ENCODE measurements at places on chromosomes 16 and 17.

DNA sequence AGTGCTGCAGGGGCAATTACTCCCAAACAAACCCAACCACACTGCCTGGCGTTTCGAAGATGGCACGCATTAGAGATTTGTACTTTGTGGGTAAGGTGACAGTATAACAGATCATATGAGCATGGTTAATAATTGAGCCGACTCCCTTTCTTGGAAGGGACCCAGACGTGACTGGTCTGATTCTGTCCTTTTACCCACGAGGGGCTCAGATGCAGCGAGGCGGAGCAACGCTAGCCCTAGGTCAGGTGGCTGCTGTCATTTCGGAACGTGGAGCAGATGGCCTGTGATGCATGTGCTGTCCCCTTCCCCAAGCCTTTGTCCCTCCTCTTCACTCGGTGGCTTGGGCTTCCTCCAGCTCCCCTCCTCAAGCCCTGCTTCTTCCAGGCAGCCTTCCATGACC is 84.2 kb downstream of the SNX29 start:
- no peak for DNase-seq

DNA sequence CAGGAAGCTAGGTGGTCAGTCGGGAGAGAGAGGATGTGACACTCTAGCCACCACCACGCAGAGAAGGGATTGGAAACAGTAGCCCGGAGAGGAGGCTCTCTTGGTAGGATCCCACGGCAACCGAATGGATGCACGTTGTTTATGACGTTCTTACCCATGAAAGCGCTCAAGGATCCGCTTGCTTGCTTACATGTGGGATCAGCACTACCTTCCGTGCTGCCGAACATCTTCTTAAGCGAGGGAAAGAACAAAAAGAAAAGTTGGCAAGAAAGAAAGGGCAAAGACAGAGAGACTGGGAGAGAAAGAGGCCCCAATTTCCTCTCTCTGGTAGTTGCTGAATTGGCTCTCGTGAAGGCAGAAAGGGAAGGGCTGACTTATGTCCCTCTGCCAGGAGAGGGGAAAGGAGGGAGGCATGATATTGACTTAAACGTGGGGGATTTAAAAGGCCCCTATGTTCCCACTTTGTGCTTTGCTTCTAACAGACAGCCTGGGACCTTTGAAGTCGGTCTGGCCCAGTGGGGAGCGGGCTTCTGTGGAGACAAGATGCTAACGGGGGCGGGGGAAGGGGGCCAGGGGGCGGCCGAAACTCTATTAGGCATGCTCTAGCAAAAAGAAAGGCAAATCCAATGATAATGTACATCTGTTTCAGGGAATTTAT is 35.4 kb downstream of the SNX20 start:
- no peak for DNase-seq

GRCh38 chr16:84282533-84282932 is 12.1 kb upstream of the WFDC1 start:
- DNase-seq = no peak

GRCh38 chr16:87540897-87541146 is 48.0 kb upstream of the ZCCHC14 start:
- no peak for DNase-seq

DNA sequence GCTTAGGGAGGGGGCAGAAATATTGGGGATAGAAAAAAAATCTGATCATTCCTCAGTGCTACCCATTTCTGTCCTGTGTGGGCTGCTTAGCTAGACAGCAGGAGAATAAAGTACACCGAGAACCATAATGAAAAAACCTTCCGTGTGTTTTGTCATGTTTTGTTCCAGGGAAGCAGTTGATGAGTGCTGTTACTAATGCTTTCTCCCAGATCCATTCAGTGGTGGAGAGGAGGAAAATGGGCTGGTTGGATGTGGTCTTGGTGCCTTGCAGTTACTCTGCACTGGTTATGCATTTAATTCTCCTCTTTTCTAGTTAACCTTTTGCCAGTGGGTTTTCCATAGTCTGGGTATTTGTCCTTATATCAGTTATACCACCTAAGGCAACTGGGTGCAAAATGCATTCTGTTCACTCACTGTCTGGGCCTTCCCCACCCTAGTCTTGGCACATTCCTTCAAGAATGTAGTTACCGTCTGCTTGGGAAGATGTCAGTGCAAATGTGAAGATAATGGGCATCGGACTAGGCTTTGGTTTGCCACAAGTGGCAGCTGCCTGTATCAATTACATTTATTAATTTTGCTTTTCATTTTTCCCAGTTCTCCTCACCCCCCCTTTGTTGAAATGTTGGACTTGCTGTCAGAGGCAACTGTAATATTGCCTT is 9.3 kb upstream of the TBKBP1 start:
- no peak for DNase-seq

GRCh38 chr17:18038149-18038850 is 668 bp downstream of the ATPAF2 start:
- DNase-seq = no peak

DNA sequence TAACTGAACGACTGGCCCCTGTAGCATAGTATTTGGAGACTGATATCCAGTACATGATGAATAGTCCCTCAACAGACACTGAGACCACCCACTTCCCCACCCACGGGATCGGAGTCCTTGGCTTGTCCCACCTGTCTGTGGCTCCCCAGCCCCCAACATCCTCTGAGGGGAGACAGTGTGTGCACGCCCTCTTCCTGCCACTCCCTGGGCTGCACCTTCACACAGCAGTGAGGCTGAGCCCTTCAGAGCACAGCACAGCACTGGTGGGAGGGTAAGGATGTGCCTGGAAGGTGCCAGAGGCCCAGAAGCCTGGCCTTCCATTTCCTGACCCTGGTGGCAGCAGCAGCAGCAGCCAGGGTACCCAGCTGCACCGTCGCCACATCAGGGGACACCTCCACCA is 11.0 kb downstream of the DNASE1 start:
- no peak for DNase-seq

- no peak for DNase-seq
Measured at GRCh38 chr17:38741921-38742410, 6.2 kb downstream of the PCGF2 start.

- no peak for DNase-seq
Measured at GRCh38 chr17:45432405-45433158, at the start of gene ARHGAP27. ARHGAP27 (minus strand) TSS chr17:45432870; CDS start chr17:45430279, 2,591 bp downstream.

DNA sequence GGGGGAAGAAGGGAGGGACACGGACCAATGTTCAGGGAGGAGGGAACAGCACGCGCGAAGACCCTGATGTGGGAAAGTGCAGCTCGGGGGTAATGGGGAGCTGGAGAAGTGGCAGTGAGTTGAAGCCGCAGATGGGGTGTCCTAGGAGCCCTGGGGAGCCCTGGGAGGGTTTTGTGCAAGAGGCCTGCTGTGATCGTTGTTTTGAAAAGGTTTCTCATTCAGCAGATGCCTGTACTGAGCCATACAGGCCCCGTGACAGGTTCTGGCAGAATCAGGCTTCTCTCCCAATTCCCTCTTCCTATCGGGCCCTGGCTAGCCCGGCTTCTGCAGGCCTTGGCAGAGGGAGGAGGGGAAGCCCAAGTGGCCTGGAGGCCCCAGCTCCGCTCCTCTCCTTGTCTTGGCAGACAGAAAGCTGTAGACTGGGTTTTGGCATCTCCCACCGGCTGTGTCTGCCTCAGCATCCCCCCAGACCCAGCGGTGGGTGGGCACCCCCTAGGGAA is 38.4 kb upstream of the EMP2 start:
- DNase-seq = no peak

GRCh38 chr17:45907750-45908395 is 13.5 kb downstream of the MAPT start:
- peak; percentile 65 for DNase-seq

GRCh38 chr17:6255322-6255721 is 179.6 kb downstream of the AIPL1 start:
- DNase-seq = no peak

- DNase-seq = no peak
Measured at GRCh38 chr17:28392491-28392890, 13.5 kb downstream of the SLC46A1 start.

DNA sequence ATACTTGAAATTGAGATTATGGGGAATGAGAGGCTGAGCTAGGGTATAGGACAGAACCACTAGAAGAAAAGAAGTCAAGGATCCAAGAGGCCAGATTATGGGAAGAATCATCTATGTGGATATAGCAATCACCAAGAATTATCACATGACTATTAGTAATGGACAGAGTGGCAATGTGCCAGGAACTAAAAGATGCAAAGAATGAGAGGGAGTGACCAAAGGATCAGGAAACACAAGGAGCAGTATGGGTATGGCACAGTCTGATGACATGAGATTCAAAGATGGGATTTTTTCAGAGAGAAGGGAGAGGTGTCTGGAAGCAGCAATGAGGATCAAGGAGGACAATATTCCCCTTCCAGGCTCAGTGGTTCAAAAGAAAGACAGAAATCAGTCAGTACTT is 212.2 kb downstream of the AATF start:
- no peak for DNase-seq

DNA sequence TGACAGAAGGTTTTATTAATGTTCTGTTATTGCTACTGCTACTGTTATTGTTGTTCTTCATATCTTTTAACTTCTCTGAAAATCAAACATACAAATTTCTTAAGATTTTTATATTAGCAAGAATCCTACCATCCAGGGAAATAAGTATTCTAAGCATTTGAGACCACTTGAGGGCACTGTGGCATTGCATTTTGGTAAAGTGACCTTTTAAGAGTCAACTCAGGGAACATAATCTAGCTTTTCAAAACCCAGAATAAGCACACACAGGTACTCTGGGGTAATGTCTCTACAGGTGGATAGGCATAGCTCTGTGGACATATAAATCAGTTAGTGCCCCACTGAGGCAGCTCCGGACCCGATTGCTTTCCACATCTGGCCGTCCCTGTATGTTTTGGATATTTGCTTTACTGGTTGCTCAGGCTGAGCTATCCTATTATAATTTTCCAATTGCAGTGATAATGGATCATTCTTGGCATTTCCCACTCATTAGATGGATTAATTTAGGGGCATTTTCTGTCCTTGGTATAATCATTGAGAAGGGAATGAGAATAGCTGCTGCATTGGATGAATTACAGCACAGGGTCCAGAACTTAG is 1425.1 kb upstream of the CDH8 start:
- peak; percentile 13 for DNase-seq

DNA sequence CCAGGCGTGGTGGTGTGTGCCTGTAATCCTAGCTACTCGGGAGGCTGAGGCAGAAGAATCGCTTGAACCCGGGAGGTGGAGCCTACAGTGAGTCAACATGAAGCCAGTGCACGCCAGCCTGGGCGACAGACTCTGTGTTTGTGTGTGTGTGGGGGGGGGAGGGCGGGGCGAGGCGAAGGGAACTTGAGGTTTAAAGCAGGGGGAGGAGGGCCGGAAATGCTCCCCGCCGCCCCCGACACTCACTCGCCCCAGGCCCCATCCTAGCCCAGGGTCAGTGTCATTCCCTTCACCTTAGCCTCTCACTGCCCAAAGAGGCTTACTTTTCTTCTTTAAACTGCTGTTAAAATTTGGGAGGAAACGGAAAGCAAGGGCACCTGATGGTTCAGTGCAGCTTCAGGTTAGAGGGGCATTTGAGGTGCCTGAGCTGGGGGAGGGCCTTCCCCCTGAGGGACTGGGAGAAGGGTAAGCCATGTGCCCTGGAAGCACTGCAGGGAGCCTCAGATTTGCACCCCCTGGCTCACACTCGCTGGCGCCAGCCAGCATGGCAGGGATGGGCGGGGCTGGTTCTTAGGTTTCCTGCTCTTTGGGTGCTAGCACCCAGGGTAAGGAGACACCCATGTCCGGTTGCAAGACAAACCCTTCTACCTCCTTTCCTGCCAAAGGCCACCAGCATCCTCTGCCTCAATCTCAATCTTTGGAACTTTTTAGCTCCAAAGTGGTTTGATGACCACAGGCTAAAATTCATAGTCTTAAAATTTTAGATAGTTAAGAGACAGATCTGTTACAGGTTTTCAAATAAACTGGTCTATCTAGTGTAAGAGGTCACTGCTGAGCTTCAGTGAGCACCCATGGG is 2.2 kb upstream of the LIMD2 start:
- DNase-seq = no peak

- no peak for DNase-seq
Measured at GRCh38 chr17:15232517-15232915, 32.6 kb downstream of the PMP22 start.

- DNase-seq = no peak
Measured at GRCh38 chr17:35372846-35373533, 431 bp downstream of the SLFN11 start.

DNA sequence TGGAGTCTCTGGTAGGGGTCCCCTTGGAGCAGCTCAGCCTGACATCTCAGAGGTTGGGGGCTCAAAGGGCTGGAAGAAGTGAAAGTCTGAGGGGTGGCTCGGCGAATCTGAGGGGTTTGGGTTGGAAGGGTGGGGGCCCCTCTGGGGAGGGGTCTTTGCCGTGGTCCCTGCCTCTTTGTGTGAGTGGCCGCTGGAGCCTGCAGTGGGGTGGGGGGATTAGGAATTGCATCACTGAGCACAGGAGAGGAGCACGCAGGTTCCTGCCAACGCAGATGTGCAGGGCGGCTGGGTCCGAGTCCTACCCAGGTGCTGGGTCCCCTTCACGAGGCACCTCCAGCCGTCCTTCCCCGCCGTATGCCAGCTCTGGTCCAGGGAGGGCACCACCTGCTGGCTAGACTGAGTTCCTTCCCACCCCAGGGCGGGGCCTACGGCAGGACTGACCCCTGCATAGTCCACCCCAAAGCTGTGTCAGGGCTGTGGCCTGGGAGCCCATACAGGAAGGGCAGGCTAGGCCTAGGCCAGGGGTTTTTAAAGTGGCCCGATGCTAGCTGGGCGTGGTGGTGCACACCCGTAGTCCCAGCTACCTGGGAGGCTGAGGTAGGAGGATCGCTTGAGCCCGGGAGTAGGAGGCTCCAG is 9.9 kb downstream of the FMNL1 start:
- peak; percentile 41 for DNase-seq

DNA sequence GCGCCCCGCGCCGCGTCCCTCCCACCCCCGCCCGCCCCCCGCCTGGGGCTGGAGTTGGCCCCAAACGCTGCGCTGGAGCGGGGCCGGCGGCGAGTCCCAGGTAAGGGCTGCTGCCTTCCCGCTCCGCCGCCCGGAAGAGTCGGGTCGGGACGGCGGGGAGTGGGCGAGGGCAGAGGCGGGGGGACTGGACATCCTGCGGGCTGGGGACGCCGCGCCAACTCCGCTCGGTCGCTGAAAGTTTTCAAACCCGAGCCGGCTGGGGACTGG is 469 bp downstream of the GPRC5C start:
- no peak for DNase-seq

- DNase-seq = no peak
Measured at GRCh38 chr16:81421536-81421935, 23.1 kb upstream of the CMIP start.

Data from NCI-H524 treated with DMSO at 0.1 percent for 48 hours (cell line).